ENCODE measurements at places on chromosomes 3 and 15. TPM values are rescaled to one million over a fixed set of nuclear protein-coding genes. Genes with fewer than 3 reads are reported as not detected.

Gene CPEB1
- 4.1 TPM for polyA plus RNA-seq

GRCh38 chr15:47039225-47039624, 678.1 kb upstream of the SEMA6D start:
- DNase-seq, result no peak

Gene NCK1
- 11.7 TPM for polyA plus RNA-seq

Gene AADACL2
- polyA plus RNA-seq, result not detected

DNA sequence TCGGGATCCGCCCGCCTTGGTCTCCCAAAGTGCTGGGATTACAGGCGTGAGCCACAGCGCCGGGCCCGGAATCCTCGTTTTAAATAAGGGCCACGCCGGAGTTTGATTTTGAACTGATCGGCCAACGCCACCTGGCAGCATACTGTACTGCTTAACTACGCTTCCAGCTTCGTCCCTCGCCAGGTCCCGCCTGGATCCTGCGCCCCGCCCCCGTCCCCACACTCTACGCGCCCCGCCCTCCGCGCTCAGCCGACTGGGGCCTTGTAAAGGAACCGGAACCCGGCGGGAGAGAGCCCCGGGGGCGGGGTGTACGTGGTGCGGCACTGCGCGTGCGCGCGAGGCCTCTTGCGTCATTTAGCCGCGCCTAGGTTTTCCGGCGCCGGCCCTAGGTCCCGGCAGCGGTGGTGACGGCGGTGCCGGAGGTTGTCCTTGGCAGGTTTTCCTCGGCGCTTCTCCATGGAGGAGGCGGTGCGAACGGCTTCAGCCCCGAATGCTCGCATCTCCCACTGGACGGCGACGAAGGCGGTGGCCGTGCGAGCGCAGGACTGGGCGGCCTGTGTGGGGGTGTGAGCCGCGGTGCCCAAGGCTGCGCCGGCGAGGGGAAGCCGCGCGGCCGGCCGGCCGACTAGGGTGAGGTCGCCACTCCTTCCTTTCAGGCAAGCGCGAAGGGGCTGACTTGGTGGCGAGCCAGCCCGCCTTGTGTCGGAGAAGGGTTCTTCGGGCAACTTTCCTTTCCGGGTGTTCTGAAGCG, at the start of gene NIPA2:
TSS of gene NIPA2 (plus strand) at position 375 of the 751 bp plus-strand sequence. CDS start 13,066 bp downstream, outside the sequence.
- peak; percentile 86 for DNase-seq

DNA sequence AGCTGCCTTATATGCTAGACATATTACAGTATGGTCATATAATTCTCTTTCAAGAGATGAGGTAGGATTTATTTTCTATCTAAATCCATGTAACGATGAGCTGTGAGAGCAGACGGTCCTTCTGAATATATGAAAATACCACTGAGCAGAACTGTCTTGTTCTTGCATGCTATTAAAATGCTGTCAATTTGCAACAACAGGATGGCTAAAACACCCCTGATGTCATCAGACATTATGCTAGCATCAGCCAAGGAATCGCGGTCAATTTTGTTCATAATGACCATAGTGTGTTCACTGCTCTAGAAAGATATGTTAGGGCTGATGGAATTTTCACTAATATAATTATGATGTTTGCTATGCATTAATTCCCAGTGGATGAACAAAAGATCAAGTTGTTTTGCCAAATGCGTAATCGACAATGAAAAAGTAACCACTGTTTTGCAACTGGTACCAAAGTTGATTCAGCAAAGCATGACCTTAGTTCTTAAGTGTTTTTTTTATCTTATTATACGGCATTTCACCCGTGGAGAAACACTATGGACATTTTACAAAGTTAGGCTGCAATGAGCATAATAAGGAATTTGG, 765.4 kb upstream of the NR2F2 start:
- no peak for DNase-seq

Gene MYO9A
- polyA plus RNA-seq, result 13.1 TPM

Gene SEMA5B
- polyA plus RNA-seq, result not detected

Gene CCR2
- not detected for polyA plus RNA-seq

Gene PLCH1
- polyA plus RNA-seq, result 0.06 TPM

Gene NDN
- 44.8 TPM for polyA plus RNA-seq

- DNase-seq, result no peak
Measured at GRCh38 chr15:82554351-82554750, 14.1 kb upstream of the RPS17 start.

GRCh38 chr15:49421991-49422390, 1.1 kb upstream of the FGF7 start:
- no peak for DNase-seq

DNA sequence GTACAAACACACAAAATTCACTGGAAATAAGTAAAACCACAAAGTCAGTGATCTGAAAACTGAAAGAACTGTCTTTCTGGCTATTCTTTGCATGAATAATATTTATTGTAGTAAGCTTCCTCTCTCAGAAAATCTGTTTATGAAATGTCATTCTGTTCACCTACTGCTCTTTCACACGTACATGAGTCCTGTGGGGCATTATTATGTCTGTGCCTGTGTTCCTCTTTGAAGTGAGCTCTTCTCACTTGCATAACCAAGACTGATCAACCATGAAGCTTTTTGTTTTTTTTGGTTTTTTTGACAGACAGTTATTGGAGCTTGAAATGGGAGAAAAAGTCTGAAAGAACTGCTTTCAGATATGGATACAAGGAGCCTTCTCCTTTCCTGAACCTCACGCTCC, 195.8 kb downstream of the PLCH1 start:
- DNase-seq, result no peak

Gene GPR176
- polyA plus RNA-seq, result 241 TPM

DNA sequence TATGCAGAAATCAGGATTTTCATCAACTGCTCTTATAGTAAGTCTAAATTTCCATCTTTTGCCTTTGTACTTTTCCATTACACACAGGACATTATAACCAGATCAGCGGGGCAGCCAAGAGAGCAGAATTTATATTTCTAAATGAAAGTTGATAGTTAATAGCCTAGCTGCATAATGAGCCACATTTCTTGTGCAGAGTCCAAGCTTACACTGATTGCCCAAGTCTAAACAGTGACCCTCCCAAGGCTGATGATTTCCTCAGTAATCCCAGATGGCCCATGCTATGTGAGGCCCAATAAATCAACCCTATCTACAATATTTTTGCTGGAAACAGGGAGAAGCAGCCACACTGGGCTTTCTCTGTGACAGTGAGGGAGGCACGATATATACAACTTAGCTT, 475.8 kb upstream of the KCNMB2 start:
- peak; percentile 66 for DNase-seq
